RPMI8226 (cell line): ENCODE measurements at places on chromosomes 11 and 22.

GRCh38 chr11:2316169-2316962, 14.6 kb downstream of the TSPAN32 start:
- no peak for DNase-seq

- no peak for DNase-seq
Measured at GRCh38 chr11:66324664-66325063, 7.8 kb upstream of the CD248 start.

DNA sequence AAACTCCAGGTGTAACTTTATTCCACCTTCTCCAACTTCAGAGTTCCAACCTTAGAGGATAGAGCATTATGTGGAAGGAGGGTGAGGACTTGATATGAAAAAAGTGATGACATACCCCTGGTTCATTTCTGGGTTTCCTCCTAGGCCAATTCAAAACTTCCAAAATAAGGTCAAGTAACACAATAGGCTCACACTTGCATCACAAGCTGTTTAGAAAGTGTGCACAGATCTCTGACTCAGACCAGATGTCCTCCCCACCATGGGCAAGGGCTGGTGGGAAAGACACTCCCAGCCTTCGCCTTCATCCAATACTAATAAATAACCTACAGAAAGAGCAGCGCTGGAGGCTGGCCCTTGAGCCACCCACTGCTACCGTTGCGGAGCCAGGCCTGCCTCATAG, 5.8 kb upstream of the BUD13 start:
- no peak for DNase-seq

- DNase-seq: no peak
Measured at GRCh38 chr11:469684-470560, 19.8 kb downstream of the PTDSS2 start.

DNA sequence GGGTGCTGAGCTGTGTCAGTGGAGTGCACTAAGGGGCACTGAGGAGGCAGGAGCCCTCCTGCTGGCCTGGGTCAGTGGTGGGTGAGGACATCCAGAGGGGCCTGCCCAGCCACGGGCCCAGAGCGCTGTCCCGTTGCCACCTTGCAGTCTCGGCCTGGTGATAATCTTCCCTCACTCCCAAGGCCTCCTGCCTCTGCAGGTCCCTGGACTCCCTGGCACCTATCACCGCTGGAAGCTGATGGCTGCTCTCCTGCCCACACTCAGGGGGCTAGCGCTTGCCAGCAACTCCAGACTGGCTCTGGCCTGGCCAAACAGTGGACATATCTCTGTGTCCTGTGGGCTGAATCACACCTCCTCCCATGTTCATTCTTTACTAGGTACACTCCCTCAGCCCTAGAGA, 86.5 kb upstream of the PITPNB start:
- no peak for DNase-seq

DNA sequence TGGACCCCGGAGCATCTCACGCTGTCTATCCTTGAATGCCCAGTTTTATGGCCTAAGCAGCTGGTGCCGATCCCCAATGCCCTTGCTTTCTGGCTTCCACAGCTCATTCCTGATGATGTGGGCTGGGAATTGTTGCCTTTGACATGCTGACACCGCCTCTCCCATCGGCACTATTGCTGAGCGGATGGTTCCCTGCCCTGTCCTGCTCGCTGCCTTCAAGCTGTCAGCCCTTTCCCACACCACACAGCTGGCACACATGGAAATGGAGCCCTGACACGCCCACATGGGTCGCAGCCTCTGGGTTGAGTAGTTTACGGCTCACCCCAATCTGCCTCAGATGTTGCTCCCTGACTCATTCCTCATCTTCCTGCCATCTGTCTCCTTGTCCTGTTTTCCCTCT, 110.2 kb upstream of the SESN3 start:
- DNase-seq: no peak

- no peak for DNase-seq
Measured at GRCh38 chr11:63510360-63511047, 4.6 kb downstream of the LGALS12 start.

GRCh38 chr22:30314915-30315314, 11.8 kb downstream of the TBC1D10A start:
- no peak for DNase-seq

- no peak for DNase-seq
Measured at GRCh38 chr11:122848186-122848585, 9.9 kb downstream of the CRTAM start.

GRCh38 chr11:57179681-57180080, 2.1 kb upstream of the LRRC55 start:
- DNase-seq: no peak

DNA sequence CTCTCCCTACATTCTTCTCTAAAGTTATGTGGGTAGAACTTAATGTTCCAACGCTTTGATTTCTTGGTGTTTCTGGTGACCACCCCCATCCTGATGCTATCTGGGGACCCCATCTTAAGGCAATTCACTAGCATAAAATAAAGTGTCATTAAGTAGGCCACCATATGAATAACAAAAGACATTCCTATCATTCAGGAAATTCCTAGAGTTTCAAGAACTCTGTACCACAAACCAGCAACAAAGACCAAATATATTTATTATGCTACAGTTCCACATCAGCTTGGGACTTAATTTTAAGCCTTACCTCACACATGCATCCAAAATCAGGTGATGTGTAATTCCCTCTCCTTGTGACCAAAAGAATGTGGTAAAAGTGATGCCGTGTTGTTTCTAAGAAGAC, 254.6 kb upstream of the LRRC4C start:
- no peak for DNase-seq

- DNase-seq: no peak
Measured at GRCh38 chr11:117696540-117696939, 100.5 kb downstream of the DSCAML1 start.

DNA sequence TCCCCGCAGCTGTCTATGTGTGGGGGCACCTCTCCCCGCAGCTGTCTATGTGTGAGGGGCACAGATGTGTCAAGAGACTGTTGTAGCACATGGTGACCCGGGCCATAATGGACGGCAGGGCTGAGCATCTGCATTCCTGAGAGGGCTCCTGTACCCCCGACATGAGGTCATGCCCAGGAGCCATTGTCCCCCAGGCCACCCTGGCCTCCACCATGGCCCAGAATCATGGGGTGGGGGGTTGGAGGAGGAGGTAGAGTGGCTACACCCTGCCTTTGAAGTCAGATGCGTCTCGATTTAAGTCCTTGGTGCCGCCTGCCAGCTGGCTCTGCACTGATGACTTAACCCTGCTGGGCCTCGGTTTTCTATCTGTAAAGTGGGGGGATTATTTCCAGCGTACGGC, 49.1 kb downstream of the ARHGAP8 start:
- DNase-seq: peak; percentile 49

GRCh38 chr22:49270595-49271368, 556.9 kb downstream of the BRD1 start:
- DNase-seq: no peak

GRCh38 chr11:105548359-105548758, 61.5 kb upstream of the GRIA4 start:
- DNase-seq: peak; percentile 13

DNA sequence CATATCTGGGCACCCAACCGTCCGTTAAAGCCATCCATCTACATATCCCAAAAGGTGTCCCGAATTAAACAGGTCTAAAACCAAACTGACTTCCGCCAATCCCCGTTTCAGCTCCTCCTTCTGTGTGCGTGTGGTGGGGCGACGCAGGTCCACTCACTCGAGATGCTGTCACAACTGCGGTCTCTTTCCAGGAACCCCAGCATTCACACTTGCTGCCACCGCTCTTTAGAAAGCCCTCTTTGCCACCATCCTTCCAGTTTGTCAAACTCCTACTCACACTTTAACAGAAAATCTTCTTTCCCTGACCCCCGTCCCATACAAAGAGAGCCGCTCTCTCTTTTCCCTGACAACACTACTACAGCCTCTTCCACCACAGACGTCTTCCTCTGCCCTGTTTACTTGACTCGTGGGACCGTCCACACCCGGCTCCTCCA, 467 bp downstream of the ESS2 start:
- DNase-seq: no peak

DNA sequence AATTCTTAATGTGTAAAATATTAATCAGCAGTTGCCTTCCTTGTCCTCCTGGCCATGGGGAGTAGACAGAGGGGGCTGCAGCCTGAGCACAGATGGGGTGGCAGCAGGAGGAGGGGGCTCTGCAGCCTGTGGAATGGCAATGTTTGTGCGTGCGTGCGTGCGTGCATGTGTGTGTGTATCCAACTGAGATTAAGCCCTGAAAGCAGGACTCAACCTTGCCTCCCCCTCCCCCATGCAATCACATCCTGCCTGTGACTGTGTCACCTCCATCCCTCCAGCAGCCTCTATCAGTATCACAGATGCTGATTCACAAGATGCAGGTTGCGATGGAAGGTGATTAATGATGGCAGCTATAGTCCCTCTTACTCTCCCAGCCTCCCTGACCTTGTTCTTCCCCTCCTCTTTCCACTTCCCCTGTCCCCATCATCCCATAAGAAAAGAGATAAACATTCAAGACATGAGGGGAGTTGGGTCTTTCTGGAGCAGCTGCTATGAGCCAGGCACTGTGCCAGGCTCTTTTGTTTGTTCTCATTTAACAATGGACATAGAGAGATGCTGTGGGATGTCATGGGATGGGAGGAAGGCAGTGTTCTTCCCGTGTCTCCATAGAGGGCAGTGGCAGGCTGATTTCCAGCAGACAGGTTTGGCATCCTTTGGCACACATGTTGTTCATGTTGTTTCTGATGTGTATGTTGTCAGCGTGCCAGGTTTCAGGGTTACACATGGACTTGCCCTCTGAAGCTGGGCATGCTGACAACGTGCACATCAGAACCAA, 43.8 kb upstream of the NECTIN1 start:
- no peak for DNase-seq

GRCh38 chr11:37280200-37280599, 682.2 kb upstream of the RAG2 start:
- DNase-seq: no peak

- DNase-seq: no peak
Measured at GRCh38 chr11:116511684-116512083, 261.1 kb downstream of the BUD13 start.

DNA sequence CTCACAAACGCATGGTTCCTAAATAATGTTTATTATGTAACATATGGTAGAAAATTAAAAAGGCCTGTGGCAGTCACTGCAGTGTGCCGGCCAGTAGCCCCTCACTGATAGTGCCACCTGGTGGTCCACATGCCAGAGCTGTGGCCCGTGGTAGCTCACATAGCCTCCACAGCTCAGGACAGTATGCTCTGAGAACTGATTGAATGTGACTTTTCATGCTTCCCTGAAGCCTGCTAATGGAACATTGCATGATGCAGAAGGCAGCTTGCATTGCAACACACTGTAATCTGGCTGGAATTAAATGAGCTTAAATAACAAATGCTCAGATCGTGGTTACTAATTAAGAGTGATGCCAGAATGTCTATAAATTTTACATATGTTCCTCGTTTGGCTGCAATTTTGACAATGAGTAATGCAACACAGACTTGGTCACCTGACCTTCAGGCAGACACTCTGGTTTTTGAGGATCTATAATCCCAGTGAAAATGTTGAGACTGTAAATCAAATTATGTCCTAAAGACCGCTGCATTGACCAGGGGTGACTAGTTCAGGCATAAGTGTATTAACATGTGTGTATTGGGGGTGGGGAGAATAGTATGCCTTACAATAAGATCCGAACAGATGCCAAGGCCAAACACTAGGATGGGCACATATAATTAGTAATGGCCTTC, 566.4 kb downstream of the METTL15 start:
- DNase-seq: peak; percentile 3

GRCh38 chr11:75350743-75351540, 519 bp downstream of the ARRB1 start:
- peak; percentile 20 for DNase-seq

DNA sequence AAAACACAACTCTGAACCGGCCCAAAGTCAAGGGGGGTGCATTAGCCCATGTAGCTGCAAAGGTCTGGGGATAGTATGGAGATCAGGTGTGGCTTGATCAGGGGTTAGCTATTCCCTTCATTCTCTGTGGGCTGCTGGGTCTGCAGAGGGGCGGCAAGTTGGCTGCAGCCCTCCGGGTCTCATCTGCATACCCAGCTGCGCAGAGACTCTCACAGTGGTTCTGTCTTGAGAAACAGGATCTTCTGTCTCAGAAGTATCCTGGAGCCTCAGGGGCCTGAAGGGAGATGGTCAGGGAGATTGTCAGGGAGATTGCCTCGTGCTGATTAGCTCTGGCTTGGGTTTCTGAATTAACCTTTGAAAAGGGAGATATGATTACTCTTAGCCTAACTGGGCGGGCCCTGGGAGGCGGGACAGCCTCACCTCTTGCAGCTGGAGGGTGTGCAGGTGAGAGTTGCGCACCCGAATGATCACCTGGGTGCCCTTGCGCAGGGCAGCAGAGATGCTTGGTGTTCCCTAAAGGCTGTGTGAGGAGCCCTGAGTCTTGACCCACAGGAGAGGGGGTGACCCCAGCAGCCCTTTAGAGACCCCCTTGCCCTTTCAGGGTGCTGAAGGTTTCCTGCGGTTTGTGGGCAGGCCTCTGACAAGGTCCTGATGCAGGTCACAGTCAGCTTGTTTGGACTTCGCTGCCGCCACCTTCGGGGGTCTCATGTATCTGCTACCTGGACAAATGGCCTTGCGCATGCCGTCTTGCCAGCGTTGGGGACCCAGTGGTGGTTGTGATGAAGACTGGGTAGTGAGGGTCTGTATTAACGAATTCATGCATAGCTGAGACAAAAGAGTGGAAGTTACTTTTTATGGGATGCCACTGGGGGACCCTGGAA, 7.3 kb downstream of the ARHGAP8 start:
- DNase-seq: no peak
